Activated CD8-positive, alpha-beta memory T cell treated with anti-CD3 and anti-CD28 coated beads for 4 hours (primary cell): ENCODE measurements at places on chromosomes 2 and 18.

- DNase-seq: no peak
Measured at GRCh38 chr2:48940606-48941005, 185.1 kb upstream of the LHCGR start.

- no peak for DNase-seq
Measured at GRCh38 chr2:240620149-240620731, 5.0 kb upstream of the GPR35 start.

DNA sequence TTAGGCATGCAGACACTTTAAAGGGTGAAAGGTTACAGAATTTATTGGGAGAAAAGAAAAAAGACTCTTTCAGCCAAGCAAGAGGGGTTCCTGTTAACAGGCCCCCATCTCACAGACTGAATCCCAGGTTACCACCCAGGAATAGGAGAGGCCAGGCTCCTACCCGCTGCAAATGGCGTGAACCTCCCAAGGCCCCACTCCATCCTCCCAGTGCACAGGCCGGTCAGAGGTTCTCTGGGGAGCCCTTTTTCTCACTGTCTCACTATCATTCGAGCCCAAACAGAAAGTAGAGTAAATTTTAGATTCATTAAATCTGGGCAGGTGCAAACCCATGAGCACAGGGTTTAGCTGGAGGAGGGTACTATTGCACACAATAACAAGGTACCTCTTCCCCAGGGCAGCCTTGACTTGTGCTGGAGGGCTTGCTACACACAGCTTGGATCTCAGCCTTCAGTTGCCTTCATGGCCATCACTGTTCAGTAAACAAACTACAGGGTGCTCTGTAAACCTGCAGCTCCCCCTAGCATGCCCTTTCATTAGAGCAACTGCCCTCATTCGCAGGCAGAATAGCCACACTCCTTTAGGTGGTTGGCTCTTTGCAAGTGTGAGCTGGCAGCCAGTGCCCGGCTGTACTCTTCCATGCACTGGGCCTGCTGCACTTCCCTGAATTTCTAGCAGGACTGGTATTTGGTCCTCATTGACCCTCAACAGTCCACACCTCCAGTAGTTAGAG lies 7.3 kb upstream of the PLEK start:
- DNase-seq: no peak

DNA sequence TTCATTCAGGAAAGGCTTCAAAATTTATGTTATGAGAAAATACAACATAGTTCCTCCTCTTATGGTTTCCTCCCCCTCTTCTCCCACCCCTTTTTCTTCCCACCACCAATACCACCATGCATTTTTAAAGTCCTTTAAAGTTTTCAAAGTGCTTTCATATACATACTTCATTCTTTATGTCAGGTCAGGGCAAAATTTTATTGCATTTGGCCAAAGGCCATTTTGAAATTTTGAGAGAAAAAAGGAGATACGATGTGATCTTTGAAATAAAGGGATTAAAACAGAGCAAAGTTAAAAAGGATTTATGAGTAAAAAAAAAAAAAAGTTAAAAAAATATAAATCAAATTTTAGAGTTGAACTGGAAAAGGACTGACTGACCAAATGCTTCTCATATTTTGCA lies 792.5 kb upstream of the FANCL start:
- no peak for DNase-seq

- no peak for DNase-seq
Measured at GRCh38 chr2:515441-516127, 161.6 kb downstream of the TMEM18 start.
